ENCODE measurements at places on chromosomes 7 and 10.

DNA sequence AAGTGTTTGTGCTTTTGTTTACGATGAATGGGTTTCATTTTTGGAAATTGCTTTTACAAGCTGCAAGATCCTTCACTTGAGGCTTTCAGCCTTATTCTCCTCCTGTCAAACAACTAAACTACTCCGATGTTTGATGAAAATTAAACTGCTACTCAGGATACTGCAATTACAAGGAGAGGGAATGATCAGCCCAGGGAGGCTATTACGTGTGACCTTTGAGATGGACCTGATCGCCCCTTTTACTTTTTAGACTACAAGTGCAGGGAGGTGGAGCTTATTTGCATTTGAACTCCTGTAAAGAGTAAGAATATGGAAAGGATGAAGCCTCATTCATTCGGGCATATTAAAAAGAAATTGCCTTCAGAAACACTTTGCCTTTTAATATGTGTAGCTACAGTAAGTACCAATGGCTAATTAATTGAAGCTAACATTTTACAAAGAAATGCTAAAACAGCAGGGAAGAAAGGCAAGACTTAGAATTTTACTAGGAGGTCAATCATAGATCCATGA lies 219.1 kb downstream of the PHTF2 start:
- no peak for DNase-seq

GRCh38 chr10:129637010-129637409 lies 170.0 kb downstream of the MGMT start:
- no peak for DNase-seq

DNA sequence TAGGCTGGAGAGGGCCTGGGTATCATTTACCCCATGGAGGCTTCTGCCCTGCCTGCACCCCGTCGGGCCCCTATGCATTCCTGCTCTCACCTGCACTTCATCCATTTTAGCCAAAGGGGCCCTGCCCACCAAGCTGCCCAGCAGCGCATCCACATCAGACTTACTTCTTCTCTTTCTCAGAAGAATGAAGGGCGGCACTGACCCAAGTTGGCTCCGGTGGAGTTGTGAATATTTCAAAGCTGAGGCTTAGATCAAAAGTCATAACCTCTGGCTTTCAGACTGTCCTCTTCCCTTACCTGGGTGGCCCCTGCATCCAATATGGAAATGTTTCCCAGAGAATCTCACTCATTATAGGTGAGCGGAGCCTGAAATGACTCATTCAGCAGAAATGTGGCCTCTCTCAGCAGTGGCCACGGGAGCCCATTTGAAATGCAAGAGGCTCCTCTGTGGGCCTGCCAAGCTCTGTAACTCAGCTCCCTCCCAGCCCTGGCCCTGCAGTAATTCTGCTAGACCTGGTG lies 117.6 kb upstream of the TCF7L2 start:
- no peak for DNase-seq

GRCh38 chr10:37634351-37634880 lies 223.0 kb downstream of the ZNF248 start:
- DNase-seq: no peak

GRCh38 chr7:64498270-64498669 lies 64.6 kb downstream of the ZNF680 start:
- no peak for DNase-seq

- no peak for DNase-seq
Measured at GRCh38 chr7:88337572-88337971, 30.9 kb upstream of the STEAP4 start.

DNA sequence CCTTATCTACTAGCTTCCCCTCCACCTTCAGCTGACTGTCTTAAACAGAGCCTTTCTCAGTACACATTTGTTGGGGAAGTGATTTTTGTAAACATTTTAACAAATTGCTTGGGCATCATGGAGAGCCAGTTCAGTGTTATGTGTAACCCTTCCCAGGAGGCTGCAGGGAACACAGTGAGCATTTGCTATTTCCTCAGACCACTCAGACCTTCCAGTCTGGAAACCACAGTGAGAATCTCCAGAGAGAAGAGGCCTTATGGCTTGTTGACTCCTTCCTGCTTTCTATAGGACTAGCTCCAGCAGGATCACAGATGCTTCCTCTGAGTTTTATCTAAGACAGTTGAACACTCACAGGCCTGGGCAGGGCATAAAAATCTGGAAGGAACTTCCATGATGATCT lies 409.8 kb upstream of the NPVF start:
- no peak for DNase-seq

DNA sequence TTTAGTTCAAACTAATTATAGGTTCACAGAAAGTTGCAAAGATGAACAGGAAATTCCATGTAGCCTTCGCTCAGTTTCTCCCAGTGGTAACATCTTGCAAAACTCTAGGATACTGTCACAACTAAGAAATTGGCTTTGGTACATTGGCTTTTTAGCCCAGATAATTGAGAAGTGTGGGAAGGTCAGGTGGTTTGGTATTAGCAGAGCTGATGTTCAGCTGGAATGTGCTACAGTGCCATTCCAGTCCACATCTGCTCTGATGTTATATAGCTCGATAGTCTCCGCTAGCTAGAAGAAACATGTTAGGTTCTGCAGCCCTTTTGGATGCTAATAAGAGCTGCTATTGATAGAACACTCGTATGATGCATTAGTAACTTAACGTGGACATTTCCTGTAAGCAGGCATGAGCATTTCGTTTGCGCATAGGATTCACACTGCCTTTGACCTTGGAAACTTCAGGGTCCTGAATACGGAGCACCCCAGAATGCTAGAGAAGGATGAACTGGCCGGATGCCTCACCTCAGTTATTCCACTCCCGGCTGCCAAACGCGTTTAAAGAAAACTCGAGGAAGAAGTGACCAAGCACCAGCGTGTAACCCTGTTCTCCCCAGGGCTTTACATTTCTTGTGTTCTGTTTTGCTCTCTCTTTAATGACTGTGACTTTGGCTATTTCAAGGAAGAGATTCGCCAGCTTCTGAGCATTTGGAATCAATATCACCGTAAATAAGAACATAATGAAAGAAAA lies 271.4 kb downstream of the GALNT17 start:
- no peak for DNase-seq

- DNase-seq: no peak
Measured at GRCh38 chr10:22341926-22342196, 3.4 kb upstream of the SPAG6 start.

DNA sequence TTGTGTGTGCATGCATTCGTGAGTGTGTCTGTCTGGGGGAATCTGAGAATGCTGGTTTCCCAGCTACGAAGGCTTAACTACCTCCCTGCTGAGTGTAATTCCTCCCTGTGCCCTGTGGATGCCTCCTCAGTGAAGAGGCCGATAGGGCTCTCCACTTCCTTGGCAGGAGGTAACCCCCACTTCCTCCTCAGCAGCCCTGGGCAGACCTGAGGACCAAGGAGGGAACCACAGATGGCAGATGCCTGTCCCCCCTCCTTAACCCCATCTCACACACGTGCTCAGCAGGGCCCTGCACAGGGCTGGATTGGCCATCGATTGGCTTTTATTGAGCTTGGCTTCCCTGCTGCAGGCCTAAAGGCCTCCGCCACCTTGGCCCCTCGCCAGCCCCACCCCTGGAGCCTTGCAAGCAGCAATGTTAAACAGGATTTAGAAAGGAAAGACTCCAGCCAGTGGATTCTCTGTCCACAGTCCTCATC lies 45.6 kb upstream of the LRRC4 start:
- DNase-seq: no peak

DNA sequence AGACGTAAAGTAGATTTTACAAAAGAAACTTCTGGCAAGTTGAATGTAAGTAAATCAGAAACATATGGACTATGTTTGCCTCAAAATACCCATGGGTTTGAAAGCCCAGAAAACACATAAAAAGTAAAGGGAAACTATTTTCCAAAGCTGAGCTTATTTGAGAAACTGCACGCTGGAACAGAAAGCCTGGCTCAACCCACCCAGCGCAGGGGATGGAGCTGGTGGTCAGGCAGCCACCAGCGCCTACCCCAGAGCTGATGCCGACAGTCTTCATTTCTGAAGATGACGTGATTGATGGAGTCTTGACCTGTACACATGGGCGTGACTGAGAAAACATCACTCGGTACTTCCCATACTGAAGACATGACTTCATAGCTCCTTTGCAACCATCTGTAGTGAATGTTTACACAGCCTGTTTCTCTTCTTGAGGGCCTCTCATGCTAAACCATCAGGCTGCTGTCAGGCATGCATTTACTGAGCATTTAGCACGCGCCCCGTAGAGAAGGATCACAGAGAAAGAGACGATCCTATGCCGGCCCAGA lies 232.6 kb upstream of the AUTS2 start:
- no peak for DNase-seq

DNA sequence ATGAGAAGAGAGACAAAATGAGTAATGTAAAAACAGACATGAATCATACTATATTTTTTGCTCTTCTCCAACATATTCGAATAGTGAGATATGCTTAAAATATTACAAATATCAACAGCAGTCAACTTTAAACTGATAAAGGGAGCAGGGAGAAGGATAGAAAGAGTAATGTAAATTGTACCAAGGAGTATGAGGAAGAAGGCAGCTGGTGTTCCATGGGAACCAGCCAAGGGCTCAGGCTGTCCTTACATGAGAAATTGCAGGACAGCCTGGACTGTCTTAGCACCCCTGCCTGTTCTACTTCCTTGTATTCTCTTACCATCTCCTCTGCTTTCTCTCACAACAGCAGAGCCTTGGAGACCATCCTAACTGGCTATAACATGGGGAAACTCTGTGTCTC lies 128.7 kb downstream of the TSPAN12 start:
- no peak for DNase-seq

DNA sequence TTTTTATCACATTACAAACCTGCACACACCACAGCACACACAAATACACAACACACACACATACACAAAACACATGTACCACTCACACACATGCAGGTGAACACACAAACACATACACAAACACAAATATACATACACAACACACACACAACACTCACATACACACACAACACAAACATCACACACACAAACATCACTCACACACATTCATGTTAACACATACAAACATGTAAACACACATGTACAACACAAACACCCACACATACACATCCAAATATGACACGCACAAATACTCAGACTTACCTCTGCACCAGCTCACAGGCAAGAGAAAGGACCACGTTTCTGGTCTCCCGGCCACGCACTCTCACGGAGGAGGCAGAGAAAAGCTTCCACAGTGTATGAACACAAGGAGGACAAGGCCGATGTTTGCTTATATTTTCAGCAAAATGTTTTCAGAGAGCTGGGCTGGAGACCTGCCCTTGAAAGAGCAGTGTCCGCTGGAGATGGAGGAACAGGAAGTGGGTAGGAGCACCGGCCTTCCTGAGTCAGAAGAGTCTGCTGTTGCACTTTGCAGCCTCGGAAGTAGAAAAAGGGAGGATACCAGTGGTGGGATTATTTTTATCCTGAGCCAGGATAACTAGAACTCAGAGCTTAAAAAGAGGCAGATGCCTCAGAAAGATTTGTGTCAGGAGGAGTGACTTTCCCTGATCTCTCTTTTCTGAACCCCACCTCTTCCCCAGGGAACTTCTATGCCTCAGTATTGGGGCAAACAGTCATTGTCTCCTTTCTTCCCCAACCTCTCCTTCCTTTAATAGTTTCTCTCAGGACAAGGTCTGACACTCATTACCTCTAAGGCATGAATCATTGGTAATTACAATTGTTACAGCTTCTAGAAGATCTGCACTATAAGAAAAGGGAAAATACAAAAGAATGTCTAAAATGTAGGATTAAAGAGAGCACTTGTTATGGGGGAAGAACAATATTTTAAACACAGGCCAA lies at the start of gene GIMAP6:
Gene GIMAP6, minus strand, starts transcription at position 520 of the 999 bp plus-strand sequence. CDS start 2,243 bp downstream, outside the sequence.
- peak; percentile 11 for DNase-seq

DNA sequence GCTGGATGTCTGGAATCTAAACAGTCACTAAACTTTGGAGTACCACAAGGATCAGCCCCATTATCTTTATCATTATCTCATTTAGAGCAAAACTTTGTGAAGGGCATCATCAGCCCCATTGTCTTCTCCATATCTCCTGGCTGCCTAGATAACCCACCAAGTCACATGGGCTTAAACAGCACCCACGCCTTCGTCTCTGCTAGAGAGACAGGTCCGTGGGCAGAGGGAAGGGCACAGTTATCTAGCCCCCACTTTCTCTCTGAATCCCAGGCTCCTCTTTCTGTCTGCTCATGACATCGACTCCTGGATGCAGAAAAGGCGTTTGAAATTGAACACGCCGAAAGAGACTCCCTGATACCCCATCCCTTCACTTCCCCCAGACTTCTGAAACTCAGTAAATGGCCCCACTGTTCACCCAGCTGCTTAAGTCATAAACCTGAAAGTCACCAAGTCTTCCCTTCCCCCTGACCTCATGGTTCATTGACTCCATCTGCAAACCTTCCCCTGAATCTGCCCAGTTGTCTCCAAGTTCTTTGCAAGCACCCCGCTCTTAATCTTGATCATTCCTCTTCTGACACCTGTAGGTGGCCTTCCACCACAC lies 20.9 kb upstream of the PARD3 start:
- no peak for DNase-seq

- no peak for DNase-seq
Measured at GRCh38 chr7:47931005-47932004, 17.0 kb downstream of the PKD1L1 start.

DNA sequence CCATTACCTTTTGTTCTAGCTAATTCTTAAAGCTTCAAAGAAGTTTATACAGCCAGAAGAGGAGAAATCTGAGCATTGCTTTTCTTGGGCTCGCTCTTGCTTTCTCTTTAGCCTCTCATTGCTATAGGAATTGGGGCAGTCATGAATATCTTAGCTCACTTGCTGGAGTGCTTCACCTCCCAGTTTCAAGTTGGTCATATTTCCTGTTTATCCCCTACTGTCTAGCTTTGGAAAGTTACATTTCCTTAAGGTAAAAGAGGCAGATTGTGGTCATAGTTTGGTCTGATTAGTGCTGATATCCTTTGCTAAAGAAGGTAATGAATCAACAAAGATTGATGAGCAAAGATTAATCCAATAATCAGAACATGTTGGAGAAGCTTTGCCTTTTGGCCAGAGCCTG lies 77.7 kb upstream of the GLI3 start:
- no peak for DNase-seq
